ENCODE measurements at places on chromosomes 1 and 21. TPM values are rescaled to one million over a fixed set of nuclear protein-coding genes. Genes with fewer than 3 reads are reported as not detected.

Gene DCST1
- not detected for total RNA-seq

Gene ATP6V1G3
- total RNA-seq = not detected

Gene E2F2
- 5.6 TPM for total RNA-seq

Gene GLMN
- total RNA-seq = 3.8 TPM

Gene C1orf167
- total RNA-seq = 0.36 TPM

Gene OR2T3
- total RNA-seq = not detected

Gene UBE2U
- not detected for total RNA-seq

Gene AKR7A3
- total RNA-seq = 0.36 TPM

Gene WNT9A
- total RNA-seq = 0.99 TPM

Gene FALEC
- not detected for total RNA-seq

Gene PROX1
- total RNA-seq = not detected

Gene CCDC185
- total RNA-seq = not detected

Gene SOX13
- total RNA-seq = 3.3 TPM

Gene PGLYRP3
- total RNA-seq = not detected

Gene PADI2
- total RNA-seq = 0.09 TPM

Gene SLC1A7
- total RNA-seq = 3.8 TPM

Gene CD1D
- not detected for total RNA-seq

Gene SNRPE
- total RNA-seq = 105 TPM

Gene UBXN10
- not detected for total RNA-seq

Gene VSIG8
- not detected for total RNA-seq

Gene SLFNL1
- 0.09 TPM for total RNA-seq

Gene GBP3
- total RNA-seq = 28.6 TPM

Gene MAP3K21
- 0.18 TPM for total RNA-seq

Gene GBP7
- total RNA-seq = not detected

Gene CD34
- 0.27 TPM for total RNA-seq

Gene PYHIN1
- total RNA-seq = not detected

Gene CD247
- 0.16 TPM for total RNA-seq

Gene H6PD
- total RNA-seq = 36.9 TPM

Gene PDZK1
- total RNA-seq = not detected

Gene NBPF10
- 3.7 TPM for total RNA-seq

Gene VAMP4
- total RNA-seq = 10.7 TPM

Gene TFF1
- not detected for total RNA-seq

Gene SPRR3
- not detected for total RNA-seq

Gene CD58
- 3.4 TPM for total RNA-seq

Gene COPA
- total RNA-seq = 220 TPM

Gene KPRP
- total RNA-seq = not detected

Gene PKP1
- total RNA-seq = under 0.01 TPM

Gene AMY1B
- not detected for total RNA-seq

Gene IL20
- total RNA-seq = not detected

Gene OR10Z1
- not detected for total RNA-seq

Gene GPR37L1
- not detected for total RNA-seq

Gene CDK18
- total RNA-seq = 0.27 TPM

Gene DIRAS3
- total RNA-seq = 1.2 TPM

Gene LPGAT1
- total RNA-seq = 36.2 TPM

Gene LHX8
- not detected for total RNA-seq

Gene C21orf58
- 10.2 TPM for total RNA-seq
